ENCODE measurements at places on chromosomes 5 and 9. TPM values are rescaled to one million over a fixed set of nuclear protein-coding genes. Genes with fewer than 3 reads are reported as not detected.

DNA sequence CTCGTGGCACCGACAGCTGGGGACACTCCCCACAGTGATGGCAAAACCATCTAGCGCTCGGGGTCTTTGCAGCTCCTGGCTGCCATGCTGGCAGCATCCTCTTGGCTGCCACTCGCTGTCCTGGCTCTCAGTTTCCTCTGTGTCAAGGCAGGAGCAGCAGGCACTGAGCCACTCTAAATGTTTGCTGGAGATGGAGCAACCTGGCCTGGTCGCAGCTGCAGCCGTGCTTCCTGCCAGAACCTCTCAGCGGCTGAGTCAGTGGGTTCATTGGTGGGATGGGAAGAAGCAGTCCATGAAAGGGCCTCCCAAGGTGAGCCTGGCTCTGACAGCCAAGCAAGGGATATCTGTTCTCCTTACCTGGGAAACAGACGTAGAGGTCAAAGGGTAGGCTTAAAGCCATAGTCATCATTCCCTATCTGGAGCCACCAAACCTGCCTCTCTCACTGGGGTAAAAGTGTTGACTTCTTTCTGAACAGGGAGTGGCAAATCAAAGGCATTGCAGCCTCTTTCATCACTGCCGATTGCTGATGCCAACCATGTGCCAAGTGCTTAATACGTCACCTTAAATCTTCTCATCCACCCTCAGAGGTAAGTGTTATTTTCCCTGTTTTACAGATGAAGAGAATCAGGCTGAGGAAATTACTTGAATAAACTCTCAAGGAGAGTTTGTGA is 304.8 kb upstream of the ZNF462 start:
- no peaks in the 10 kb centered on the region for H3K27me3 ChIP-seq
- no peak overlapping the region for H3K27ac ChIP-seq
- no peaks in the 10 kb centered on the region for H3K36me3 ChIP-seq
- H3K4me1 ChIP-seq, result no peaks in the 10 kb centered on the region
- no peak overlapping the region for H3K4me3 ChIP-seq

- H3K27ac ChIP-seq, result no peak overlapping the region
- H3K27me3 ChIP-seq, result no peaks in the 10 kb centered on the region
- no peaks in the 10 kb centered on the region for H3K36me3 ChIP-seq
Observed at GRCh38 chr9:92504881-92505280, 22.6 kb upstream of the ASPN start.

DNA sequence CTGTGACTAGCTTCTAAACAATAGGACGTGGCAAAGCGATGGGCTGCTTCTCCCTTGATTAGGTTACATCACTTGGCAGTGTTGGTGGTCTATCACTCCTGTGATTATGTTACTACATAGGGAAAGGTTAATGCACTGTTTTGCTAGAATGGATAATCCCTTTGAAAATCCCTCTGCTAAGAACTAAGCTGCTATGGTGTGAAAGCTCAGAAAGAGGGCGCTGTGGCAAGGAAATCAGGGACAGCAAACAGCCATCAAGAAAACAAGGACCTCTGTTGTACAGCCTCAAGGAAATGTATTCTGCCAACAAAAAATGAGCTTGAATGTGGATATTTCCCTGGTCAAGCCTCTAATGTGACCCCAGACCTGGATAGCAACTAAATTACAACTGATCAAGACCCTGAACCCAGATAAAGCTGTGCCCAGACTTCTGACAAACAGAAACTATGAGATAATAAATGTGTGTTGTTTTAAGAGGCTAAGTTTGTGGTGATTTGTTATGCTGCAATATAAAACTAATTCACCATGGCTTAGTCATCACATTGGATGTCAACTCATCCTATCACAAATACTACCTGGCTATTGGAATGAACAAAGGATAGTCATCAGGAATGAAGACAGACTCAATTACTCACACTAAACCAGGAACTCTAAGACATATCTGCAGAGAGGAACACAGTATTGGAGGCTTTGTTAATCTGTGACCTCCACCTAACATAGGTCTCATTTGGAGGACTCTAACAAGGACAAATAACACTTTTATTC is 1215.9 kb downstream of the EFNA5 start:
- H3K36me3 ChIP-seq, result no peaks in the 10 kb centered on the region
- no peak for DNase-seq
- no peak overlapping the region for H3K4me3 ChIP-seq
- H3K27me3 ChIP-seq, result no peaks in the 10 kb centered on the region
- H3K4me1 ChIP-seq, result no peaks in the 10 kb centered on the region

DNA sequence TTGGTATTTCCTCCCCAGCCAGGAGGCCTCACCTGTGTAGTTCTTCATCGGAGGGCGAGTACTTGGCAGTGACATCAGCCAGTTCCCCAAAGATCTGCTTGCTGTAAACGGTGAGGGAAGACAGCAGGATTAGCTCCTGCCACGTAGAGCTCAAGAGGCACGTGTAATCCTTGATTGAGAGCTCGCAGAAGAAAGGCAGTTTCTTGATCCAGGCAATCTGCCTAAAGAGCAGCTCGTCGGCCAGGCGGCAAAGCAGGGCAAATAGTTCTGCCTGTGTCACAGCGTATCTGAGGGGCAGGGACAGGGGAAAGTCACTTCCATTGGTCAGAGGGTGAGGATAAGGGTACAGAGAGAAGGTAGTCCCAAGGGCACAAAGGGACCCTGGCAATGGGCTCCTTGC is 28.6 kb upstream of the NR5A1 start:
- no peaks in the 10 kb centered on the region for H3K36me3 ChIP-seq
- H3K4me3 ChIP-seq, result no peak overlapping the region
- no peaks in the 10 kb centered on the region for H3K27me3 ChIP-seq
- no peaks in the 10 kb centered on the region for H3K4me1 ChIP-seq
- no peak for DNase-seq
- no peak overlapping the region for H3K27ac ChIP-seq

GRCh38 chr5:55855509-55855908 is 4.4 kb downstream of the IL31RA start:
- peaks cover 3% of the 10 kb centered on the region for H3K27me3 ChIP-seq
- DNase-seq, result peak; percentile 28

- H3K36me3 ChIP-seq, result no peaks in the 10 kb centered on the region
- H3K4me1 ChIP-seq, result no peaks in the 10 kb centered on the region
- H3K27ac ChIP-seq, result no peak overlapping the region
- no peak overlapping the region for H3K4me3 ChIP-seq
- peaks cover 4% of the 10 kb centered on the region for H3K27me3 ChIP-seq
- DNase-seq, result no peak
Observed at GRCh38 chr5:108678091-108678490, 69.6 kb upstream of the FER start.

GRCh38 chr9:134066526-134066912 is 1.3 kb downstream of the BRD3 start:
- no peaks in the 10 kb centered on the region for H3K36me3 ChIP-seq
- peaks cover 13% of the 10 kb centered on the region for H3K27me3 ChIP-seq
- DNase-seq, result peak; percentile 27
- peak overlapping the region; percentile 94 for H3K27ac ChIP-seq

- H3K27ac ChIP-seq, result no peak overlapping the region
- no peaks in the 10 kb centered on the region for H3K4me1 ChIP-seq
- H3K36me3 ChIP-seq, result no peaks in the 10 kb centered on the region
- no peak overlapping the region for H3K4me3 ChIP-seq
Observed at GRCh38 chr5:119860463-119860862, 231.1 kb downstream of the FAM170A start.

DNA sequence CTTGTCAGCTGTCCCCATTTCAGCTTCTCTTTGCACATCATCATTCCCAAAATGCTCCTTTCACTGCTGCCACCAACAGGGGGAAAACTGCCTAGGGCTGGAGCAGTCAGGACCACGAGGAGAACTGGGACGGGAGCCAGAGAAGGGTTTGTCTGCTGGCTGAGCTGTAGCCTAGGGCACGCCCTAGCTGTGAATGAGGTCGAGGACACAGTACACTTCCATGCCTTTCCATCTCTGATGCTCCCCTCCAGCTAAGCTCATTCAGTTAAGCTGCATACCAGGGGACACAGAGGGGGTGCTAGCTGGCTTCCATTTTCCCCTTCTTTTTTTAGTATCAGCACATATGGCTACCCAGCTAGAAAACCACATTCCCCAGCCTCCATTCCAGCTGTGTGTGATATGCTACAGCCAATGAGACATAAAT is 64.7 kb downstream of the STK10 start:
- H3K36me3 ChIP-seq, result peaks cover 27% of the 10 kb centered on the region
- no peaks in the 10 kb centered on the region for H3K27me3 ChIP-seq
- peaks cover 29% of the 10 kb centered on the region for H3K4me1 ChIP-seq
- no peak overlapping the region for H3K4me3 ChIP-seq
- H3K27ac ChIP-seq, result peak overlapping the region; percentile 43
- DNase-seq, result no peak

DNA sequence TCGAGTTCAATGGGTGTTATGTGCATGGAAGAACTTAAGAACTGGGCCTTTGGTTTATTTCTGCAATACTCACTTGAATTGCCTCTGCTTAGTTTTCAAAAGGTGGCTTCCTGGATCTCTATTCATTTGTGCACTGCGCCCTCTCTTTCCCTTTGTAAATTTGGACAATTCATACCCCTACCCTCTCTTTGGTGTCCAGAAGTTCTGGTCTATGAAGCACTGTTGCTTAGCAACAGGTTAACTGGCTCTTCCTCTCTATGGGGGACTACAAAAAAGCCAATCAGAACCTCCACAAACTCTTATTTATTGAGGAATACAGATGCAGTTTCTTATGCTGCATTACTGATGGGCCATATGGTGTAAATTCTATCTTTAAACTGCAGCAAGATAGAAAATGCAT is 13.5 kb upstream of the FAM120A start:
- no peak for DNase-seq
- peaks cover 1% of the 10 kb centered on the region for H3K36me3 ChIP-seq
- H3K4me3 ChIP-seq, result no peak overlapping the region
- H3K27ac ChIP-seq, result no peak overlapping the region

The G3BP1 gene
- total RNA-seq, result 237 TPM

Measured in activated CD4-positive, alpha-beta memory T cell treated with anti-CD3 and anti-CD28 coated beads for 36 hours (primary cell).